ENCODE measurements at places on chromosomes 13 and 19.
A peak's percentile ranks its signal among the peaks of the same experiment; 100 is the strongest.

DNA sequence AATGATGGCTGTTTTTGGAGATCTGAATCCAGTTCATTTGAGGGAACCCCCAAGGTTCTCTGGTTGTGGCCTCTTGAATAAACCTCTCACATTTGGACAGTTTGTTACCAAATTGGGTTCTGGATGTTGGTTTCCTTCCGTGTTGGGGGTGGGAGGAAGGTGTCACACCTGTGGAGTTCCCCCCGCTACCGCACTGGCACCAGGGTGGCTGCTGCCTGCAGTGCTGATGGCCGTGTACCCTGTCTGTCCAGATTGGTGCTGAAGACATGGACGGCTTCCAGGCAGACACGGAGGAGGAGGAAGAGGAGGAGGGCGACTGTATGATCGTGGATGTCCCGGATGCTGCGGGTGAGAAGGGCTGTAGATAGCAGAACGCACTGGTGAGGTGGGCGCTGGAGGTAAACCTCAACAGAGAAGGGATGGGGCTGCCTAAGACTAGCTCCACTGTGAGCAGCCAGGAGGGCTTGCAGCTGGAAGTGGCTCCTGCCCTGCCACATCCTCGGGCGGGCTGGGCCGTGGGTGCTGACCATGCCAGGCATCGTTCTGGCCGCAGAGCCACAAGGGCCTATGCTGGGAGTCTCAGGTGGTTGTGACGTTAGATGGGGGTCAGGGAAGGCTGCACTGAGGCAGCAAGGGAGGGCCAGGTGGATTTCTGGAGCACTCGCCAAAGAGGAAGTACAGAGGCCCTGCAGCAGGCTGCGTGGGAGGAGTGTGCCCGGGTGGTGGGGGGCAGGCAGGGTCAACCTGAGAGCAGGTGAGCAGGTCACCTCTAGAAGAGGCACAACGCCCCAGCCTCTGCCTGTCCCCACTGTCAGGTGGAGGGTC lies 15.4 kb downstream of the UBXN6 start:
- no peaks in the 10 kb centered on the region for H3K27me3 ChIP-seq
- no peaks in the 10 kb centered on the region for H3K4me1 ChIP-seq

- no peaks in the 10 kb centered on the region for H3K4me1 ChIP-seq
- no peak for DNase-seq
- no peaks in the 10 kb centered on the region for H3K27me3 ChIP-seq
- no peaks in the 10 kb centered on the region for H3K36me3 ChIP-seq
Observed at GRCh38 chr19:6873708-6874431, 13.5 kb upstream of the ADGRE1 start.

- H3K27me3 ChIP-seq = no peaks in the 10 kb centered on the region
- no peak overlapping the region for H3K4me3 ChIP-seq
- H3K36me3 ChIP-seq = peaks cover 3% of the 10 kb centered on the region
- DNase-seq = no peak
- H3K27ac ChIP-seq = no peak overlapping the region
Observed at GRCh38 chr19:38588041-38588440, 29.7 kb downstream of the MAP4K1 start.

GRCh38 chr19:23055946-23056345 lies 53.0 kb upstream of the ZNF728 start:
- DNase-seq = no peak
- H3K4me1 ChIP-seq = no peaks in the 10 kb centered on the region
- H3K27me3 ChIP-seq = no peaks in the 10 kb centered on the region
- H3K36me3 ChIP-seq = no peaks in the 10 kb centered on the region

DNA sequence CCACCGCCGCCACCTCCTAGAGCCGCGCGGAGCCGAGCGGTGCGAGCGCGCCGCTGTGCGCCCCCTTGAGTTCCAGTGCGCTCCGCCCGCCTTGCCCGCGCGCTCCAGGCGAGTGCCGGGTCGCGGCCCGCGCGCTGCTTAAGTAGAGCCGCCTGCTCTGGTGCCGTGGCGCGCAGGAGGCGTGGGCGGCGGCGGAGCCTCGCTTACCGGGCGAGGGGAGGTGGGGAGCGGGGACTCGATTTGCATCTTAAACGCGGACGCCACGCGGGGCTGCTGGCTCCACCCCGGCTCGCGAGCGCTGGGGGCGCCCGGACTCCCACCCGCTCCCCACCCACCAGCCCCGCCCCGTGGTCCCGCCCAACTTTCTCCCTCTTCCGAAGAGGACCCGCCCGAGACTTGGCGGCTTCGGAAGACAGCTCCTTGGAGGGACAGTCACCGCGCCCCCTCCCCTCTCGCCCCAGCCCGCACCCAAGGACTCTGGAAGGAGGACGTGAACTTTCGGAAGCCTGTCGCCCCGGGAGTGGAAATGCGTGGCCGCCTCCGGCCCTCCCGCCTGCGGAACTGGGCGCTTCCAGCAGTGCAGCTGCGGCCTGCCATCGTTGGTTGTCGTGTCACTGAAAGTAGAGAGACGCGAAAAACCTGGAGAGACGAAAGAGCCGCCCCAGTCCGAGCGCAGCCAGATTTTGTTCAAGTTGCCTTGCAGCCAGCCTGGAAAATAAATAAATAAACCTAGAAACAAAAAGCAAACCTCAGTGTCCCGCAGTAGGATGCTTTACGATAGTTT lies at the start of gene KCTD12:
KCTD12 (minus strand) TSS at position 114 of the 784 bp plus-strand sequence. CDS start 257 bp downstream, outside the sequence.
- H3K4me3 ChIP-seq = peak within 1 kb of the TSS; percentile 96
- peak within 1 kb of the TSS; percentile 90 for H3K27ac ChIP-seq
- peaks cover 9% of the 10 kb centered on the region for H3K27me3 ChIP-seq
- H3K36me3 ChIP-seq = peaks cover 18% of the 10 kb centered on the region
- DNase-seq = peak; percentile 86
